ENCODE measurements at places on chromosomes 11 and 22.
A peak's percentile ranks its signal among the peaks of the same experiment; 100 is the strongest.

GRCh38 chr22:49925525-49926128, 7.2 kb downstream of the CRELD2 start:
- no peak for DNase-seq

GRCh38 chr11:18012906-18013781, at the start of gene SERGEF:
SERGEF (minus strand) TSS chr11:18013047; CDS start chr11:18013010, 37 bp downstream.
- DNase-seq, result peak; percentile 64

DNA sequence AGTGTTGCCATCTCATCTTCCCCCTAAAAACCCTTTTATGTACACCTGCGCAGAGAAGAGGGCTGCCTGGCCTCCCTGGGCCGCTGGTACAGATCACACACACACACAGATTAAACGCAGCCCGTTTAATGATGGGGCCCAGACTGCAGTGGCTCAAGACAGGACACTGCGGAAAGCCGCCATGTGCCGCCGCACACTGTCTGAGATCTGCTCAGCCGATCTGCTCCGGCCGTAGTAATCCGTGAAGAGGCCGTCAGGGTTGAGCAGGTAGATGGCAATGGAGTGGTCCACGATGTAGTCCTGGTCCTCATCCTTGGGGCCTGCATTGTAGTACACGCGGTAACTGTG, 2.0 kb downstream of the SCO2 start:
- no peak for DNase-seq

- no peak for DNase-seq
Measured at GRCh38 chr22:41919357-41920224, 4.7 kb upstream of the SHISA8 start.
